Inflammatory macrophage treated with lipopolysaccharide for 4 hours (primary cell): ENCODE measurements at places on chromosomes 6 and 20.

DNA sequence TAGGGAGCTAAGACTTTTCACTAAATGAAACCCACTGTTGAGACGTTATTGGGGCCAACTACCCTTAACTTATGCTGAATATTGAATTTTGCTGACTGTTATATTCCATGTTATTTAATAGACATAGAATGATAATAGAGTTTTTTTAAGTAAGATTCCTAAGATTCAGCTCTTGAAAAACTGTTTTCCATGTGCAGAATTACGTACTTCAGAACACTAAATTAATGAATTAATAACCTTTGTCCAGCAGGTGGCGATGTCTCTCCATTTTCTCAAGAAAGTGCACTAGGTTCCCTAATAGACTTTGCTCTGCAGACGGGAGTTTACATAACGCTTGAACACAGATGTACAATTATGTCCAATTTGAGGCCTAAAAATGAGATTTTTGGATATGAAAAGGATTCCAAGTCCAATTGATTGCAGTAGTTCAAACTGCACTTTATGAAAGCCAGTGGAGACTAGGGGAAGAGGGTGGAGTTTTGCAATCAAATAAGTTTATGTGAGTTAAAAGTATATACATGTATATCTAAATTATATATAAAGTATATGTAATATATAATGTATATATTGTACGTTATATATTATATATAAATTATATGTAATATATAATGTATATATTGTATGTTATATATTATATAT is 282.1 kb downstream of the UST start:
- DNase-seq = peak; percentile 90

DNA sequence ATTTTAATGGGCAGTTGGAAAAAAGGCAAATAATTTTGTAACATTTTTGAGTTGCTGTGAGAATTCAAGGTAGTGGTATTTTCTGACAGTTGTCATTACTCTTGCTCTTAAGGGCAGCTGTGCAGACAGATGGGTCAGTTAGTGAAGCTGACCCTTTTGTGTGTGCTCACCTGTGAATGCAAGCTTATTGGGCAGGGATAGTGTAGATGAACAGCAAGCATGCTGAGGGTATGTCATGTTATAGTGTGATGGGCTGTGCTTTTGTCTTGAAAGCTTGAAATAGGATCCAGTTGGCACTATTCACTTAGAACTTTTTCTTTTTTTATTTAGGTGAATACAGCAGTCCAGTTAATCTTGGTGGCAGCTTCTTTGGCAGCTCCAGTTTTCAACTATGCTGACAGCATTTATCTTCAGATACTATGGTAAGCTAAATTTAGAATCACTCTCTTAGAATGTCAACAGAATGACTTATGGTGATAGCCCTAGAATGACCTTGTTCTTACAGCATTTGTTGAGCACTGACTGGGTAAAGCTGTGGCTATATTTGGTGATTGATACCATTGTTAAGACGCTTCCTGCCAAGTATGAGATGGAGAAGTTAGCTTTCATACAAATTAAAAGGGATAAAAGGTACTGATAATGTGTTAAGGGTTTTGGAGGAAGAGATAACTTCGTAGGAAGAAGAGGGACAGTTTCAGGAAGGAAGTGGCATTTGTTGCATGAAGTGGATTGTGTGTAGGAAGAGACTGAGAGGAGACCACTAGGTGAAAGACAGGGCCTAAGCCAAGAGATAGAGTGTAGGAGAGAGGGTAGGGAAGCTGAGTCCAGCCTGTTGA is 19.5 kb downstream of the LRRN4 start:
- no peak for DNase-seq

GRCh38 chr6:153149891-153150290 is 18.8 kb upstream of the RGS17 start:
- DNase-seq = no peak

- DNase-seq = no peak
Observed at GRCh38 chr6:165556116-165556843, 106.8 kb downstream of the PDE10A start.

- DNase-seq = no peak
Observed at GRCh38 chr6:112443179-112444065, 96.3 kb downstream of the RFPL4B start.

DNA sequence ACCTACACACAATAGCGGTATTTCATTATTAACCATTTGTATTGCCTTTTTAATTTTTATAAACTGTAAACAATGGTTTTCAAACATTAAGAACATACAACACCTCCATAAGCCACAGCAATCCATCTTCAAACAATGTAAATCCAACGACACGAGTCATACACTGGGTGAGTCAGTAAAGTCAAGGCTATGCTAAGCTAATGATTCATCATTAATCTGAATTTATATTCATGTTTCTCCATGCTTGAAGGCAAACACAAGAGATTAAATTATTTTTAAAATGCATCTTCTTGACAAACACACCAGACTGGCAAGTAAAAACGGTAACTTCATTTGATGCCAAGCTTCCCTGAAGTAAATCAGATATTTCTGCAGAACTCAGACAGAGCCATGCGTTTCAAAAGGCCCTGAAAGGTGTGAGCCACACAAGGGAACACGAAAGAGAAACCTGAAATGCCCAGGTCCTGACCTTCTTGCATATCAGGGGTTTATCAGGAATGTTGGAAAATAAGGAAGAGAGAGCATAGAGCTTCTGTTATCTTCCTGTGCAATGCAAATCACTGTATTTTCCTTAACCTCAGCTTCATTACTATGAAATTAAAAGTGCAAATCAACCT is 162.5 kb downstream of the ALDH8A1 start:
- peak; percentile 20 for DNase-seq
